ENCODE measurements at places on chromosomes 2 and 18.

- DNase-seq, result peak; percentile 6
These were observed 217.5 kb downstream of the CYP26B1 start for GRCh38 chr2:71930049-71930681.

DNA sequence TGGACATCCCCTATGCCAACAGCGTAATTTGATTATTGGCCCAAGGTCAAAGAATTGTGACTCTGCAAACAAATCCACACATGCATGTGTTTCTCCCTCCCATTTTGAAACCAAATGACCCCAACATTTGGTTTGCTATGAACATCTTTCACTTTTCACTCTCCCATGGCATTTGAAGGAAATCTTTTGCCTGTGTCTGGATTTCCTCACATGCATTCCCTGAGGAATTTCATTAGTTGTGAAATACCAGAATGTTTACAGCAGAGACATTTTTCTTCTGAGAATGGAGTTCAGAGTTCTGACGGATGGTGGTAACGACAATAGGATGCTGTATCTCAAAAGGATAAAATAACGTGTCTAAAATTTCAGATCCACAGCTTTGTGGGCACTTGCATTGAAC lies 60.3 kb upstream of the LMAN1 start:
- no peak for DNase-seq

DNA sequence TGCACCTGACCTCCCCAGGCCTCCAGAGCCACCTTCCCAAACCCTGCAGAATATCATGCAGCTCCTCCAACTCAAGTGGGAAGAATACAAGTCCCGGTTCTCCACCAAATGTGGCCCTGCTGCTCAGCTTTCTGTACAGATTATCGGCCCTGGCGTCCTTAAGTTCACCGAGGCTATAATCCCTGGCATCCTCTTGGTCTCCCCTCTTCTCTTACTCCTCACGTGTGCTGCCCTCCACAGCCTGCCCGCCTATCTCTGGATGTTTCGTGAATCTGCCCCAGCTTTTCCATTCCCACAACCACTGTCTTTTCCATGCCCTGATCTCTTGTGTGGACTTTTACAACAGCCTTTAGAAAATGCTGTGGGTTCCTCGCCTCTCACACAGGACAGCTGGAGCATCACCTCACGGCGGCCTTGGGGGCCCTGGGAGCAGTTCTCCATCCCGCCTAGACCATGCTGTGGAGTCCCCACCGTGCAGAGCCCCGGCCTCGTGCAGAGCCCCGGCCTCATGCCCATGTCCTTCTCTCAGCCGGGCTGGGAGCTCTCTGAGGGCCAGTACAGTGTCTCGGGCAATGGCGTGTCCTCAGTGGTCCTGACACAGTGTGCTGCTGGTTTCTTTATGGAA lies 170.3 kb upstream of the PXDN start:
- DNase-seq, result no peak

- no peak for DNase-seq
These were observed 73.1 kb upstream of the RPE start for GRCh38 chr2:209929369-209929768.

GRCh38 chr18:45376193-45376592 lies 239.1 kb upstream of the SLC14A2 start:
- no peak for DNase-seq

DNA sequence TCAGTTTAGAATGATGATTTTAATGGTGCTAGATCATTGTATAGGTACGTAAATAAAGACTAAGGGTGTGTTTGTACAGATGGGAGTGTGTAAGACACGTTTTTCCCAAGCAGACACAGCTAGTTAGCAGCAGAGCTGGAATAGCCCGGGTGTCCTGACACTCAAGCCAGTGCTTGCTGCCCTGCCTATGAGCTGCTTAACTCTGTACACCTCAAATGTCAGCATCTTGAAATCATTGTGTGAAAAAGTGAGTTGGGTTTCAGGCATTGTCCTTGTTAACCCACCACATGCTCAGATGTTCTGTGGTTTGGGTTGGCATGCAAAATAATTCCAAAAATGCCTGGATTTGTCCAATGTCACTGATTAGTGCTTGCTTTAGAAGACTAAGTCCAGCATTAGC lies 13.0 kb upstream of the TET3 start:
- no peak for DNase-seq

DNA sequence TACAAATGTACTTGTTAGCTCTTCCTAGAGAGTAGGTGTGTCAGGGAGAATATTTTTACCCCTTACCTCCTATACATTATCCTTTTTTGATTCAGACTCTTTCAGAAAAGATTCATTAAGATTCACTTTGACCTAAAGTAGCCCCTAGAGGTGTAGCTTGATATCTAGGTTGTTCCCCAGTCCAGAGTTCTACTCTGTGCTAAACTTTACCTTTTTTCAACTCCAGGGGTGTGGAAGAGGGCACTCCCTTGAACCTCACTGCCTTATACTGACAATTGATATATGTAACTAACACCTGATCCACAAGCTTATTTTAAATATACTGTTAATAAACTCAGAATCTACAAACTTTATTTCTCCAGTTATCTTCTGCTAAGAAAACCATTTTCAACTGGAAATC lies 30.0 kb downstream of the AFTPH start:
- no peak for DNase-seq

GRCh38 chr2:11175293-11175795 lies 20.1 kb downstream of the SLC66A3 start:
- DNase-seq, result no peak

GRCh38 chr2:119449521-119449920 lies 17.9 kb downstream of the TMEM37 start:
- no peak for DNase-seq

- DNase-seq, result peak; percentile 82
These were observed 17.6 kb downstream of the EMX1 start for GRCh38 chr2:72934683-72935610.

GRCh38 chr18:77960791-77961410 lies 711.3 kb downstream of the GALR1 start:
- no peak for DNase-seq

GRCh38 chr2:66495788-66496640 lies 61.1 kb downstream of the MEIS1 start:
- peak; percentile 38 for DNase-seq

DNA sequence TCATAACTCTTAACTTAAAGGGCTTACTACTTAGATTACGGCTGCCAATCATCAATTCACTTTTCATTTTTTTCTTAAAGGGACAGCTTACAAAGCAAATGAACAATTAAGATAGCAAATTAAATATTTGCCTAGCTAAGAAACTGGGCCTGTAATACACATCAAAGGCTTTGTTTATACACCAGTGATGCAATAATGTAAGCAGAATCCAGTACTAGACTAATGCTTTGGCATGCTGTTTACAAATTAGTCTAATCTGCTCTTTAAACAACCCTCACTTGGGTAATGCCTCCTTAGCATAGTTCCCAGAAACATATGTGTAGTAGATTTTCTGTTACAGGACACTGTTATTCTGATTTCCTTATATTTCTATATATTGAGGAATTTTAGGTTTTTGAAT lies 105.8 kb downstream of the ARHGAP28 start:
- DNase-seq, result no peak

GRCh38 chr2:38375696-38376345 lies 1.3 kb downstream of the ATL2 start:
- DNase-seq, result no peak

DNA sequence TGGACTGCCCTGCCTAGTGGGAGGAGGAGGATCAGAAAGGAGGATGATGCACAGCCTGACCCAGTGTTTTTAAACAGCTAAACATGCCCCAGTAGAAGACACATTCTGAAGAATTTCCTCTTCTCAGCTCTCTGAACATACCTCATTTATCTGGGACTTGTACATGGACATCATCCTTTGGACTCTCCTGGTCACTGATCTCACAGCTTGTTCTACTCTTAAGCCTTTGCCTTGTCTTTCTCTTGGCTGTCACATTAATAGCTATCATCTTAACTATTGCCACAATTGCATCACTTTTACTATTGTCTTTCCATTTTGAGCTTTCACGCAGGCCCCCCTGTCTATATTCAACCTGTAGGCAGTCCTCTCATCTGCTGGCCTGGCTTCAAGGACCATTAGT lies 42.0 kb upstream of the PGAP1 start:
- no peak for DNase-seq

- DNase-seq, result no peak
These were observed 35.8 kb upstream of the CACNB4 start for GRCh38 chr2:152134488-152135280.

- no peak for DNase-seq
These were observed 134.5 kb downstream of the ZEB2 start for GRCh38 chr2:144385381-144385780.

- no peak for DNase-seq
These were observed 54.0 kb downstream of the MEIS1 start for GRCh38 chr2:66488946-66489345.

GRCh38 chr2:106030287-106031268 lies 163.5 kb downstream of the UXS1 start:
- no peak for DNase-seq

- DNase-seq, result no peak
These were observed 474.7 kb downstream of the MBD2 start for GRCh38 chr18:53749766-53750165.

All from WERI-Rb-1 (cell line).